ENCODE measurements at places on chromosomes 12 and 14.

DNA sequence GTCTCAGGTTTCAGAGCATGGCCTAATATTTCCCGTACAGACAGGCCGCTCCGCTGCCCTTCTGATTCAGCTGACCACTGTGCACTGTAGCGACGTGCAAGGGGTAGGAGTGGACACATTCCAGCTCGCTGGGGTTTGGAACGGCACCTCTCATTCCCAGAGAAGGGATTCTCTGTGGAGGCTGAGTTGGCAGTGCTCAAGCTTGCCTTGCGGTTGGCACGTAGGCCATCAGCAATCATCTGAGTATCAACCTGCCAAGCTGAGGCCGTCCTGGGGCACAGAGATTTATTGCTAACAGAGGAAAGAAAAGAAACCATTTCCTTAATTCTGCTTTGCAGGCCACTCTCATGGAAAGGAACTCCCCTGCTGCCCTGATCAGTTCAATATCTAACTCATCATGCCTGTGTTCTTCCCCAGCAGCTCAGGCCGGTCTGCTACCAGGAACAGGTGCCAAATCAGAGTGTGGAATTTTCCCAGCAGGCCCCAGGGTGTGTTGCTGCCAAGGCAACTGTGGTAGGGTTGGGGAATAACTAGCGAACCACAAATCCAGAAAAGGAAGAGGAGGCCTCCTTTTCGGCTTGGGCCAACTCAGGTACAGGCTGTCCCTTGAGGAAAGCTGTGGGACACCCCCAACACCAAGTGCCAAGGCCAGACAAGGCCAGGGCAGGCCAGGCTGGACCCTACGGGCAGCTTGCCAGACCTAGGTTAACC lies 92.5 kb downstream of the SSPN start:
- no peaks in the 10 kb centered on the region for H3K4me1 ChIP-seq
- no peaks in the 10 kb centered on the region for H3K27me3 ChIP-seq
- no peak for DNase-seq
- no peak overlapping the region for H3K27ac ChIP-seq

- DNase-seq = no peak
- no peaks in the 10 kb centered on the region for H3K27me3 ChIP-seq
- no peaks in the 10 kb centered on the region for H3K4me1 ChIP-seq
- H3K4me3 ChIP-seq = no peak overlapping the region
- H3K27ac ChIP-seq = no peak overlapping the region
Observed at GRCh38 chr12:114168061-114168460, 201.9 kb upstream of the RBM19 start.

- no peak for DNase-seq
- no peak overlapping the region for H3K27ac ChIP-seq
Observed at GRCh38 chr12:88839486-88839885, 259.2 kb upstream of the KITLG start.

DNA sequence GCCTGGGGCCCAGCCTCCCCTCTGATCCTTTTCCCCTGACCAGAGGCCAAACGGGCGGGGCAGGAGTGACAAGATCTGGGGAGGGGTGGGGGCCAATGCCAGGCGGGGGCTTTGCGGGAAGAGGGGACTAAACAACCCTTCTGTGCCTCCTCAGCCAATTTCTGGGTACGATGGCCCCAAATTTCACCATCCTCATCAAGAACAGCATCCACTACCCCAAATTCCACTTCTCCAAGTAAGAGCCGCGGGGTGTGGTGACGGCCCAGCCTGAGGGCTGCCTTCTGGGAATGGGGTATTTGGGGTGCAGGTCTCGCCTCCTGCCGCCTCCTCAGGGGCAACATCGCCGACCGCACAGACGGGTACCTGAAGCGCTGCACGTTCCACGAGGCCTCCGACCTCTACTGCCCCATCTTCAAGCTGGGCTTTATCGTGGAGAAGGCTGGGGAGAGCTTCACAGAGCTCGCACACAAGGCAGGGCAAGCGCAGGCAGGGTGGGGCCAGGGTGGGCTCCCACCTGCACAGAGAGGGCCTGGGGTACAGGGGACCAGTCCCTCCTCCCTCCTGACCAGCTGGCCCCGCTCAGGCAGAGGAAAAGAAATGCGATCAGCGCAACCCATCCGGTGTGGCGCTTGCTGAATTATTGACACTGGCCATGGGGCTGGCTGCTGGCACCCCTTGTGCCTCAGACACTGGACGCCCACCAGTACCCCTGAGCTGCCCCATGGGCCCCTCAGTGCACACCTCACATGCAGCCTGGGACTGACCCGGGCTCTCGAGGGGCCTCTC lies 1.7 kb downstream of the P2RX2 start:
- no peak overlapping the region for H3K4me3 ChIP-seq
- no peak overlapping the region for H3K27ac ChIP-seq
- no peak for DNase-seq
- peaks cover 30% of the 10 kb centered on the region for H3K27me3 ChIP-seq
- H3K4me1 ChIP-seq = peaks cover 20% of the 10 kb centered on the region

DNA sequence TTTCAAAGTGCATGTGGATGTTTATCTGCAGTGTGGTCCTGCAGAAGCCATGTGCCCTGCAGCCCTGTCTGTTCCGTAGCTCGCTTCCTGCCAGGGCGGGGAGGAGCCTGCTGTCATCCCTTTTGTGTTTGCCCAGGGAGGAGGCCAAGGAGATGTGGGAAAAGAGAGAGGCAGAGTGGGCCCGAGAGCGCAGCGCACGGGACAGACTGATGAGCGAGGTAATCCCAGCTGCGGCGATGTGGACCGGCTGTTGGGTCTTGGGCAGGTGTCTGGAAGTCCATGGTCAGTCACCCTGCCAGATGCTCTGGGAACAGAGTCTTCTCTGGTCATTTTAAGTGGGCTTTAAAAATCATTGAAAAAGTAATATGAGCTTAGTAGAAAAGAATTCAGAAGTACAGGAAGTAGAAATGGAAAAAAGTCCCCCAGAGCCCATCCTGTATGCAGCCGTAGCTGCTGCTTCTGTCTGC lies 12.8 kb downstream of the TCHP start:
- DNase-seq = no peak
- H3K4me1 ChIP-seq = no peaks in the 10 kb centered on the region
- H3K4me3 ChIP-seq = no peak overlapping the region
- H3K36me3 ChIP-seq = peaks cover 43% of the 10 kb centered on the region

DNA sequence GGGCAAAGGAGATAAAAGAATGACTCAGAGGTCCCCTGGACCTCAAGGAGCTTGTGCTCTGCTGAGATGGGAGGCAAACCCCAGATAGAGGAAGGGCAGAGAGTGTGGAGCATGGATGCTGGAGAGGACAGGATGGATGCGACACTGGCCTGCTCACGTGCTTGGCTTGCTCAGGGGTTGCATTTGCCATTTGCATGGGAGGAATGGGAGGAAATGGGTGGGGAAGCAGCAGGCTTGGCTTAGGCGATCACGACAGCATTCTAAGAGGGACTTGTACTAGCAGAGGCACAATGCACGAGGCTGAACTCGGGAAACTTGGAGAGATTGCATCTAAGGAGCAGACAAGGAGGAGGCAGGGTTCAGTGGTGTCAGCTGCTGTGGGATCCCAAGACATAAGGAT lies 19.8 kb downstream of the CD9 start:
- H3K4me1 ChIP-seq = peaks cover 64% of the 10 kb centered on the region
- DNase-seq = no peak
- H3K27ac ChIP-seq = no peak overlapping the region
- no peak overlapping the region for H3K4me3 ChIP-seq

DNA sequence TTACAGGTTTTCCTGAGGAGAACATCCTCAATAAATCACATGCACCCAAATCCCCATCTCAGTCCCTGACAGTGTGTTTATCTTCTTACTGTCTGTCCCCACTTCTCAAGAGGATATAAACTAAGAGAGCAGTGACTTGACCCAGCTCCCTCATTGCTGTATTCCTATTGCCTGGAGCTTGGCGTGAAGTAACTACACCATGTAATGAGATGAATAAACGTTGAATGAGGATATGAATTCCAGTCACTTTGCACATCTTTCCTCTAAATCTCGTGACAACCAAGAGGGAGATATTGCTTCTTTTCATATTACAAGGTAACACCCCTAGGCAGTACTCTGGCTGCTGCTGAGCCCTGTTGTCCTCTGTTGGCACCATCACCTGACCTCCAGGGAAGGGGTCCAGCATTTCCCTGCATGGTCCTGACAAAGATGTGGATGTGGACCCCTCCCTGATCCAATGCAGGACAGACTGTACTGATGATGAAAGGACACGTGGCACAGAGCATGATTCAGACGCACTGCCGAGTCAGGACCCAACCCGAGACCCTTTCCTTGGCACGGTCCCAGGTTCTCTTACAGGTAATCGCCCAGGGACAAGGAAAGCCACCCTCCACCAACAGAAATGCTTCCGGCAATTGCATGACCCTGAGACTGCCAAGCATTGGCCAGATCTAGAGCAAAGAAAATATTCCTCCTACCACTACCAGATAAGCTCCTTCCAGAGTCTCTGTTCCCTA lies 47.7 kb upstream of the CPM start:
- H3K27me3 ChIP-seq = no peaks in the 10 kb centered on the region
- DNase-seq = no peak
- H3K4me1 ChIP-seq = no peaks in the 10 kb centered on the region
- H3K4me3 ChIP-seq = no peak overlapping the region
- no peak overlapping the region for H3K27ac ChIP-seq

GRCh38 chr12:76024102-76024781 lies 7.3 kb downstream of the PHLDA1 start:
- H3K36me3 ChIP-seq = no peaks in the 10 kb centered on the region
- H3K4me3 ChIP-seq = no peak overlapping the region
- peaks cover 8% of the 10 kb centered on the region for H3K4me1 ChIP-seq

DNA sequence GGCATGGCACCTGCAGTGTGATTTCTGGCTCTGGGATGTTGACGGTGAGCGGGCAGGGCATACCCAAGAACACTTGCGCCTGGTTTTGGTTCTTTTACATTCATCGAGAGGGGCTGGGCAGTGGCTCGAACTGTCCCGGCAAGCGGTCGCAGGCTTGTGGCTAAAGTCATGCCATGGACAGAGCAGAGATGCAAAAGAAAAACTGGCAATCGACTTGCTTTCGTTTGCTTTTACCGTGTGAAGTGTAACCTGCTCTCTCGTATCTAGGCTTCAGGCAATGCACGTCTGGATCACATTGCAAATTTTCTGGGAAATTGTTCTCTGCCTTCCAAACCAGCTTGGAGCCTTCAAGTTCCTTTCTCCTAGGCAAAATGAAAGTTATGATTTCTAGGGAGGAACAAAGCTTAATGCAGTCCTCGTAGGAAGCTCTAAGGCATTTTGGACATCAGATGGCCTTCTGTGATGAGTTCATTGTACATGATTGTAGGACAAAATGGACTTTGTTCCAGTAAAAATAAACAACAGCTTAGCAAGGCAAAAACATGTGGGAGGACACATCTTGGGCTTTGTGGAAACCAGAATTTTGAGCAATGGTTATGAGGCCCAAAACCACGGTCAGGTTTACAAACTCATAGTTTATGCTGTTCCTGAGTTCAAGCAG lies 18.3 kb downstream of the ADGRD1 start:
- no peaks in the 10 kb centered on the region for H3K27me3 ChIP-seq
- H3K27ac ChIP-seq = no peak overlapping the region
- H3K4me3 ChIP-seq = no peak overlapping the region

- no peak for DNase-seq
- no peak overlapping the region for H3K27ac ChIP-seq
- no peak overlapping the region for H3K4me3 ChIP-seq
- no peaks in the 10 kb centered on the region for H3K36me3 ChIP-seq
- H3K4me1 ChIP-seq = no peaks in the 10 kb centered on the region
Observed at GRCh38 chr14:46233786-46234185, 417.8 kb downstream of the RPL10L start.

DNA sequence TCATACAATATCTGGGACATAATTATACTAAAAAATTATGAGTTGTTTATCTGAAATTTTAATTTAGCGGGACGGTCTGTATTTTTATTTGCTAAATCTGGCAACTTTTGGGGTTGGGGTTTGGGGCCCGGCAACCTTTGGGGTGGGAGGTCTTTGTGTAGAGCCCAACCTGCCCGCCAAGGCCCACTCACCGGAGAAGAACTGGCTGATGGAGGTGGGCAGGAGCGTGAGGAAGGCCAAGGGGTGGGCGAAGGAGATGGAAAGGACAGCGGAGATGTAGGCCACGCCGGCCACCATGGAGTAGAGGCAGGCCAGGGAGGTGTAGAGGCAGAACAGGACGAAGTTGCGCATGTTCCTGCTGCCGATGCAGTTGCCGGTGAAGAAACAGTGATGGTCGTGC lies 2.6 kb downstream of the ZDHHC22 start:
- no peaks in the 10 kb centered on the region for H3K36me3 ChIP-seq
- DNase-seq = no peak
- peaks cover 12% of the 10 kb centered on the region for H3K4me1 ChIP-seq
- peaks cover 42% of the 10 kb centered on the region for H3K27me3 ChIP-seq
- H3K4me3 ChIP-seq = no peak overlapping the region

DNA sequence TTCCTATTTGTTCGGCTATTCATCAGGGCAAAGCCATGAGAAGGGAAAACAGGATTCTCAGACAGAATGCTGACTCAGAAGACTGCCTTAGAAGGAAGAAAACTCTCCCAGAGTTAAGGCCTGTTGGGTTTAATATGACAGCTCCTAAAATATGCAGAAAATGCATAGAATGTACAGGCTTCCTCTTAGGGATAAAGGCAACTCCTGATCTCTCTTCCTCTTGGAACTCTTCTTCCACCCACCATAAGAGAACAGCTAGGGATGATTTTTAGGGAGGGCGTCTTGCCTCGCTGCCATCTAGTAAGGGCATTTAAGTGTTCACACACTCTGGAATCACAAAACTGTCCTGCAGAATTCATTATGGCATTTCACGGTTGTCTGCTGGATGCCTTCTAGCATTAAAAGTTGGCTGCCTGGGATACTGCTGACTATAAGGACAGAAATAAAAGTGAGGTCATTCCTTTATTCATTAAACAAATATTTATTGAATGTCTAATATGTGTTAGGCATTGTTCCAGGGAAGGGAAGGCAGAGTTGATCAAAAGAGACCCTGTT lies 73.7 kb downstream of the DCAF5 start:
- peak overlapping the region; percentile 88 for H3K27ac ChIP-seq
- no peaks in the 10 kb centered on the region for H3K27me3 ChIP-seq
- peak; percentile 86 for DNase-seq

DNA sequence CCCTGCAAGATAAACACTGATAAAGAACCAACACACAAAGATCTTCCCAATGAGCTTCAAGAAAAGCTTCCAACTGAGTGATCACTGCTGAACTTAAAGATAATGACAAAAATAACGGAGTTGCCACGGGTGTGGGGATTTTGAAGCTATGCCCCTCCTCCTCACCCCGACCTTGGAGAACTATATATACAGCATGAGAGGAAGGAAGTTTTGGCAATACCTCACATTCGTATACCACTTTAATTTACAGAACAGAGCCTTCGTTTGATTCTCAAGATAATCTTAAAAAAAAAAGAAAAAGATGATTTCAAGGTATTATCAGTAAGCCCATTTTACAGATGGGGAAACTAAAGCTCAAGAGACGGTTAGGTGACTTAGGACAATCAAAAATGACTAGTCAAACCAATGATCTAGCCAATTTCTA lies 715 bp downstream of the NEK9 start:
- no peaks in the 10 kb centered on the region for H3K4me1 ChIP-seq
- H3K4me3 ChIP-seq = peak overlapping the region; percentile 85
- H3K27me3 ChIP-seq = no peaks in the 10 kb centered on the region
- DNase-seq = no peak

- peak; percentile 3 for DNase-seq
- H3K27me3 ChIP-seq = no peaks in the 10 kb centered on the region
- H3K36me3 ChIP-seq = no peaks in the 10 kb centered on the region
- no peaks in the 10 kb centered on the region for H3K4me1 ChIP-seq
- no peak overlapping the region for H3K27ac ChIP-seq
Observed at GRCh38 chr12:41739066-41739465, 405.6 kb downstream of the GXYLT1 start.
